ENCODE measurements at places on chromosomes 1 and 21.

GRCh38 chr1:5688081-5689077 lies 303.8 kb downstream of the NPHP4 start:
- no peak for DNase-seq

GRCh38 chr1:199336745-199337640 lies 690.5 kb upstream of the NR5A2 start:
- DNase-seq = no peak

DNA sequence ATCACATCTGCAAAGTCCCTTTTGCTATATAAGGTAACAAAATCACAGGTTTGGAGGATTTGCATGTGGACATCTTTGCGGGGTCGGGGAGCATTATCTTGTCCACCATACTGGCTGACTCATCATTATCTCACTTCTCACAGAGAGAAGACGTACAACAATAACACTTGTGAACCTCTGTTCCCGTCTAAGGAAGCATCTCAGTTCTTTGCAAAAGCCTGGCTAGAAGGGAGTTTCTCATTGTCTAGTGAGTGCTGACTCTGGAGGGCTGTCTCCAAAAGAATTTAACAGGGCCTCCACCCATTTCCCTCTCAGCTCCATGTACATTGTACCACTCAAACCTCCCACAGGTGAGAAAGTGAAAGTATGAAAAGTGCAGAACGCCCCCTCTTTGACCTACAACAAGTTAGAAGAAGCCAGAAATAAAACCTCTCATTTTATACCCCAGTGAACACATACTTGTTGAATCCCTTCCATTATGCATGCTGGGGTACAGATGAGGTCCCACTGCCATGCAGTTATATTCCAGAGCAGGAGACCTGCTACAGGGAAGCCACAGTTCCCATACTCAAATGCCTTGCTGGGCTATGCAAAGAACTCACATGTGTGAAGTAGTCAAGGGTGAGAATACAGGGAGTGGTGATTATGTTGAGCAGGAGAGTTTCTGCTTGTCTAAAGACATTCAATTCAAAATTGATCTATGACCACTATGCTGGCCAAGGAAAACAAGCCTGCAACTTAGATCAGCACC lies 121.7 kb upstream of the PRDX6 start:
- no peak for DNase-seq

DNA sequence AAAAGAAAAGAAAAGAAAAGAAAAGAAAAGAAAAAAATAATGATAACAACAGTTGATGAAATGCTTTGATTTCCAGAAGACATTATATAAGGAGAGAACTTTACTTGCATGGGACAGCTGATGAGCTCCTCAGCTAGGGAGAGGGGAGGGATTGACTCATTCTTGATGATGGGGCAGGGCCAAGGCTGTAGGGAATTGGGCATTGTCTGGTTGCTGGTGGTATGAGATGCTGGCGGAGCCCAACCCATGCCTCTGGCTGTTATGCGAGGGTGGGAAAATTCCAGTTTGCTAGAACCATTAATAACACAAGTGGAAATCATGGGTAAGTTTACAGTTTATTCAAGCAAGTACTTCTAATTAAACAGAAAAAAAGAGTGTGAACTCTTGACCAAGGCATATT lies 36.0 kb upstream of the KIF26B start:
- DNase-seq = no peak

DNA sequence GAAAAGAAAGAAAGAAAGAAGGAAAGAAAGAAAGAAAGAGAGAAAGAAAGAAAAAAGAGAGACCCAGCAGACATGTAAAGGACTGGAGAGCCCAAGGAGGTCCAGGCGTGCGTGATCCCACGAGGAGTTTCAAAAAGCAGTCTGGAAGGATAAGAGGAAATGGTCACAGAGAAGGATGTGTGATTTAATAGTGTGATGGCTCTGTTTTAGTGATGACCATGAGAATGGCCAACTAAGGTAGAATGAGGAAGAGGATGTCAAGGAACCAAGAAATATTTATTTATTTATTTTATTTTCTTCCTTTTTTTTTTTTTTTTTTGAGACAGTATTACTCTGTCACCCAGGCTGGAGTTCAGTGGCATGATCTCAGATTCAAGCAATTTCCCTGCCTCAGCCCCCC lies 25.5 kb downstream of the PTGS2 start:
- no peak for DNase-seq

GRCh38 chr1:160047111-160047991 lies 15.6 kb upstream of the PIGM start:
- DNase-seq = no peak

GRCh38 chr1:62325081-62325480 lies 5.8 kb upstream of the KANK4 start:
- no peak for DNase-seq

DNA sequence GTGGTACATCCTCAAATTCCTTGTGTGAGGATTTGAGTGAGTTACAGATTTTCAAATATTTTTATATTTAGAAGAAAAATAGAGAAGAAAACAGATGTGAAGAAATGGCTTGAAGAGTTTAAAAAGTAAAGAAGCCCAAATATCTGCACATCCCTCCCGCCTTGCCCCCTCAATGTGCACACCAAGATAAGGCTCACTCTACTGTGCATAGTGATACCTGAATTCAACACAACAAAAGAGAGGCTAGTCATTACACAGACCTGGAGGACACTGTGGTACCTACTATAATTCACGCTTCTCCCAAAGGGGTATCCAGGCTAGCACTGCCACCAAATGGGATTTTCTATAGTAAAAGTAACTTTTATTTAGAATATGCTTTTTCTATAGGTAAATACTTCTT lies 44.0 kb upstream of the SYT2 start:
- peak; percentile 14 for DNase-seq

GRCh38 chr21:33171616-33172169 lies 58.0 kb upstream of the IFNAR2 start:
- DNase-seq = no peak

GRCh38 chr1:94543893-94544635 lies 2.5 kb upstream of the F3 start:
- DNase-seq = no peak

DNA sequence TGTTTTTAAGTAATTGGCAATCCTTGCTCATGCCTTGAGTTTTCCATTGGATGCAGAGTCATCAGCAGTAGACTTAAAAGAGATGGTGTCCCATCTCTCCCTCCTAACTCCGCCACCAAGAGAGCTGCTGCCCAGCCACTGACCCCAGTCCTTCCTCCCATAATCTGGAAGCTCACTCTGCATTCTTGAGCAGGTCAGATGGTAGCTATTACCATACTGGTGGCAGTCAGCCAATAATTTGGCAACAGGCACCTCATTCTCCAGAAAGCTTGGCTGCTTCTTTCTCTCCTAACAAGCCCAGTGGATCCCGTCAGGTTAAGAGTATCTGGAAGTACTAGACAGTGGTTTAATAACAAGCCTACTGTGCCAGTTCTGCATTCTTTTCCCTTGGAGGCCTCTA lies 272.1 kb downstream of the ZNF648 start:
- no peak for DNase-seq

DNA sequence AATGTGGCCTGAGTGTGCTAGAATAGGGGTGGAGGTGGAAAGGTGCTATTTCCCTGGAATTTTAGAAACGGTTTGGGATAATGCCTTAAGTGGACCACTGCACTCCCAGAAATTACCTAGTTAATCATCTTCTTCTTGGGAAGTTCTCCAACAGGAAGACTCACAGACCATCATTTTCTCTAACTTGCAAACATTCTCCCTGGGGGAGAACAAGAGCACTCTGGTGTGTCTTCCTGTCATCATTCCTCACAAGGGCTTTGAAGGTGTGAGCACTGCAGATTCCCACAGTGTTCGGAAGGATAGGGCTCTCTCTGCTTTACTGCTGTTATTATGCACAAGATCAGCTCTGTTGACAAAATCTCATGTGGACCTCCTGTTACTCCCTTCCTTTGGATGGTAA lies 54.9 kb upstream of the TSPAN2 start:
- DNase-seq = no peak

DNA sequence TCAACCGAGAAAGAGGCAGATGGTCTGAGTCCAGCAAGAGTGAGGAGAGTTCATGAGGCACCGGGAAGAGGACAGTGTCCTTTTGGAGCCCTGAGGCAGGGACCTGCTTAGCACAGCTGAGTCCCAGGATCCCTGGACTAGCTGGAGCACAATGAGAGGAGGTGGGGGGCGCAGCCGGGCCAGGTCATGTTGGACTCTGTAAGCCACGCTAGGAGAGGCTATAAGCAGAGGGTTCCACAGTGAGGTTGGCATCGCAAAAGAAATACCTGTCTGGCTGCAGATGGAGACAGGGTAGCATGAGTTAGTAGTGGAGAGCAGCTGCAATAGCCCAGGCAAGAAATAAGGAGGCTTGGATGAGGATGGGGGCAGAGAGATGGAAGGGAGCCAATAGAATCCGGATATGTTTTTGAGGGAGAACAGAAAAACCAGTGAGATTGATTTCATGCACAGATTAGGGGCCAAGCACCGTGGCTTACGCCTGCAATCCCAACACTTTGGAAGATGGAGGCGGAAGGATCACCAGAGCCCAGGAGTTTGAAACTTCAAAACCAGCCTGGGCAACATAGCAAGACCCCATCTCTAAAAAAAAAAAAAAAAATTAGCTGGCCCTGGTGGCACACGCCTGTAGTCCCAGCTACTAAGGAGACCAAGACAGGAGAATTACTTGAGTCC lies 98.2 kb downstream of the DHRS3 start:
- DNase-seq = no peak

DNA sequence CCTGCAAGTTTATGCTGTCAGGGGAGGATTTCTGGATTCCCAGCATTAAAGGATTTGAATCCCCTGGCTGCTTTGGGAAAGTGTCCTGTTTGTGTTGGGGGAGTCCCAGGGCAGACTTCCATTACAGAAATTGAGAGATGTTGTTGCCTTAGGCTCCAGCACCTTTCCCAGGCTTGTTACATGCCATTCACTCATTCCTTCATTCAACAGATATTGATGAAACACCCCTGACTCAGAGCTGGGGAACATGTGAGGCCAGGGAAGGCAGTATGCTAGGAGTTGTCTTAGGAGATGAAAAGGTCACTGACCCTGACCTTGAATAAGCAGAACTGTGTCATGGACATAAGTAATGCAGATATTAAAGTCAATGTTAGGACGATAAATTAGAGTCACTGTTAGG lies 161.7 kb downstream of the NTMT2 start:
- DNase-seq = no peak

- DNase-seq = no peak
These were observed 355.2 kb downstream of the SMYD3 start for GRCh38 chr1:246151796-246152434.

GRCh38 chr1:156602557-156602993 lies 1.3 kb upstream of the GPATCH4 start:
- DNase-seq = peak; percentile 23

- DNase-seq = no peak
These were observed at the start of gene TNFRSF8 for GRCh38 chr1:12063141-12064072. Gene TNFRSF8, plus strand, starts transcription at chr1:12063303. Its CDS starts 296 bp downstream, at chr1:12063599.

- no peak for DNase-seq
These were observed 15.7 kb upstream of the ETS2 start for GRCh38 chr21:38790059-38790458.

DNA sequence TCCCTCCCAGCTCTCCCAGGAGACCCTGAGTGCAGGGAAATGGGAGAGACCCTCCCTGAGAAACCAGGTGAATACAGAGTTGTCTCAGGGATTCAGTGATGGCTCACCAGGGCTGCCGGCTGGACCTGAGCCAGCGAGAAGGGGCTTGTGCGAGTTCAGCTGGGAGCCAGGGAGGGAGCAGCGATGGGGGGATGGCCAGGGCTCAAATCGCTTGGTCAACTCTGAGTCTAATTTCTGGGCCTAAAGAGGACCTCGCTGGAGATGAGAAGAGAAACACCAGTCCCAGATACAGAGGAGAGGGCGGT lies 6.5 kb downstream of the FCGR2A start:
- DNase-seq = no peak

DNA sequence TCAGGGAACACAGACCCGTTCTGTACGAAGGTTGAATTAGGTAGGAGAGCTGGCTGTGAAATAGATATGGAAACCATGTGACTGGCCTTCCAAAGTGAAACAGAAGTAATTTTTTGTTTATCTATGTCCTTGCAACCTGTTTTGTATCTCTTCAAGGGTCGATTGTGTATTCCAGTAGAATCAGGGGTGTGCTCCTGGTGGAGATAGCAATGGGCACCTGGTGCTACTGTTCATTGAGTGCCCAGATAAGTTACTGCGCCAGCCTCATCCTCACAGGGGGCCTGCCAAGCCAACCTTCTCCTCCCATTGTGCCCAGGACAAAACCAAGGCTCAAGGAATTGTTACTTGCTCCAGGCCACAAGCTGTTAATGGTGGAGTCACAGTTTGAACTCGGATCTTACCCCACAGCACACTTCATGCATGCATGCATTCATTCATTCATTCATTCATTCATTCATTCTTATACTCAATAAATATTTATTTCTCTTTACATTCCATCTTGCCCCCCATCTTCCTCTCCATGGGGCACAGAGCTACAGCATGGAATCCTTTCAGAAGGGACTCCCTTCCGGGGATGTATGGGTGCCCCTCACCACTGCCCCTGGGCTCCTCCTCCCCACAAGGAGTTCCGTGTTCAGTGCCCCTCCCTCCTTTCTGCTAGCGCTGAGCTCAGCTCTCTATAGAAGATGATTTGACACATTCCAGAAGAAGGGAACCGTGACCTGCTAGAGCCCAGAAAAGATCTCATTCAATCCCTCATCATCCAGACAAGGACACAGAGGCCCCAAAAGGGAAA lies 24.0 kb downstream of the ADORA1 start:
- no peak for DNase-seq

DNA sequence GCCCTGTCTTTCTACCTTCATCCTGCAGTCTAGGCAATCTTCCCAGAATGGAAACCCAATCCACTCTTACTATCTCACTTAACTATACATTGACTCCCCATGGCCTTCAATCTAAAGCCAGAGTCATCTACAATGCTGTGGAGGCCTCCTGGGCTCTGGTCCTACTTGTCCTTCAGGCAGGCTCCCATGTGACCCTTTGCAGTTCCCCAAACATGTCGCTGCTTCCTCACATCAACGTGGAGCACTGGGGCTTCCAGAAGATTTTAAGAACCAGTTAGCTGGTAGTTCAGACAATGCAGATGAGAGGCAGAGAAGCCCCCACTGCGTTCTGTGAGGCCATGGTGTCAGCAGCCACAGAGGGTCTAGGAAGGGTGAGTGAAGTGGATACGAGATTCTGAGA lies 18.6 kb downstream of the LYPD8 start:
- no peak for DNase-seq

DNA sequence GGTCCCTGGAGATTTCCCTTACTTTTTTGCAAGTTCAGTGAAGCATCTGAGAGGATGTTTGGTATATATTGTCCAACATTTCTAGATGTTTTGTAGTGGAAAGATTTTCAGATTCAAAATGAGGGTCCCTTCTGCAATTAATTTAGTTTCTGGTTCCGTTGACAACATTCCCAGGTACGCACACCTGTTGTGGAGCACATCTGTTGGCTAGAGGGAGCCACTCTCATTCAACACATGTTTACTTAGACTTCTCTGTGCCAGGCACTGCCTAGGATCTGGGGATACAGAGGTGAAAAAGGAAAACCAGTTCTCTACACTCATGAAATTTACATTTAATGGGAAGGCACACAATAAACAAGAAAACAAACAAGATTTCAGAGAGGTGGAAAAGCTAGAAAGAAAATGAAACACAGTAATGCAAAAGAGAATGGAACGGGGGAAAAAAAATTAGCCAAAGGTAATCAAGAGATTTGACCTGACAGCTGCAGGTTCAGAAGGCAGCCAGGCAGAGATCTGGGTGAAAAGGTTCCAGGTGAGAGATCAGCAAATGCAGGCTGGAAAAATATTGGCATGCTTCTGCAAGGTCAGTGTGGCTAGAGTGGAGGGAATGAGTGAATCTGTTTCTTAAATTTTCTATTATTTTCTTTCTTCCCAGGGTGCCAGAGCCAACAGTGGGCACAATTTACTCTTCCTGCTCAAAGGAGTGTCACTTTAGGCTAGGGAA lies 48.4 kb upstream of the KAZN start:
- DNase-seq = no peak

- no peak for DNase-seq
These were observed 78.8 kb upstream of the LPGAT1 start for GRCh38 chr1:211909395-211909794.
